ENCODE measurements at places on chromosomes 7 and 10.

DNA sequence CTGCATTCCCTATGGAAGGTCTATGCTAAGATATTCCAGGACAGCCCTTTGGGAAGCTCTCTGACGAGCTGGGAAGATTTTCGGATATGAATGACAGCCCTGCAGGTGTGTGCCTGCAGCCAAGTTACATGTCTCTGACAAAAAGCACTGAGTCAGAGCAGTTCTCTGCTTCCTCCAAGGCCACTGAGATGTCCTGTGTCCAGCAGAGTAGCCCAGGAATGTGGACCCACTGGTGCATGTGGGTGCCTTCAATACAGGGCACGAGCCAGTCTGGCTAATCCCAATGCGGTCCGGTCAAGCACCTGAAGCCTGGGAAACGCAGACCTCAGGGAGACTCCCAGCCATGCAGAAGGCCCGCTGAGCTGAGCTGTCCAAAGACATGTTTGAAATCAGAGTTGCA, 565.7 kb downstream of the TCERG1L start:
- no peak for DNase-seq

DNA sequence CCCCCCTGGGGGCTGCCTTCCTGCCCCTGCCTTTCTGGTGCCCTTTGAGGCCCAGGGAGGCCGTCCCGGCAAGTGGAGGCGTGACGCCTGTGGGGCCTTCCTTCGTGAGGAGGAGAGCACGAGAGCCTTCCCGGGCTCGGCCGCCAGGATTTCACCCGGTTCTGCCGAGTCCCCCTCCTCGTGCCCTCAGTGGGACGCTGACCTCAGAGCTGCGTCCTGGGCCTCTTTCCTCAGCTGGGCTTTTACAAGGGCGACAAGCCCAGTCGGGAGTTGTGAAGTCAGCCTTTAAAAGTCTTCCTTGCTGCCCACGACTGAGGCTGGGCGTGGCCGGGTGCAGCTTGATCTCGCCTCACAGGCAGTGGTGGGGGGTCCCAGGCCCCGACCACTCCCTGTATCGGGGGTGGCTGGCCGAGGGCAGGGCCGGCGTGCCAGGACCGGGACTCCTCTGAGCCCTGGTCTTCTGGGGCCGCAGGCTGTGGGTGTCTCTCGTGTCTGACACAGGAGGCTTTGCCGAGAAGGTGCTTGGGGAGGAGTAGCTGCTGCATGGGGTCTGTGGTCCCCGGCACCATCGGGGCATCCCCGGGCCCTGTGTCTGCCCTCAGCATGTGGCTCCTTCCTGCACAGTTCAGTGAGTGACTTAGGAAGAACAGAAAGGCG, 41.8 kb downstream of the FAM20C start:
- DNase-seq: no peak

GRCh38 chr10:34384372-34384771, 430.7 kb downstream of the PARD3 start:
- DNase-seq: no peak

GRCh38 chr7:118436663-118437062, 212.2 kb downstream of the ANKRD7 start:
- no peak for DNase-seq

- no peak for DNase-seq
These were observed 562 bp downstream of the GRK5 start for GRCh38 chr10:119207713-119208552.

- DNase-seq: no peak
These were observed 4.0 kb upstream of the PLXNA4 start for GRCh38 chr7:132580277-132580676.

- no peak for DNase-seq
These were observed 256.6 kb upstream of the GLI3 start for GRCh38 chr7:42493436-42494198.

DNA sequence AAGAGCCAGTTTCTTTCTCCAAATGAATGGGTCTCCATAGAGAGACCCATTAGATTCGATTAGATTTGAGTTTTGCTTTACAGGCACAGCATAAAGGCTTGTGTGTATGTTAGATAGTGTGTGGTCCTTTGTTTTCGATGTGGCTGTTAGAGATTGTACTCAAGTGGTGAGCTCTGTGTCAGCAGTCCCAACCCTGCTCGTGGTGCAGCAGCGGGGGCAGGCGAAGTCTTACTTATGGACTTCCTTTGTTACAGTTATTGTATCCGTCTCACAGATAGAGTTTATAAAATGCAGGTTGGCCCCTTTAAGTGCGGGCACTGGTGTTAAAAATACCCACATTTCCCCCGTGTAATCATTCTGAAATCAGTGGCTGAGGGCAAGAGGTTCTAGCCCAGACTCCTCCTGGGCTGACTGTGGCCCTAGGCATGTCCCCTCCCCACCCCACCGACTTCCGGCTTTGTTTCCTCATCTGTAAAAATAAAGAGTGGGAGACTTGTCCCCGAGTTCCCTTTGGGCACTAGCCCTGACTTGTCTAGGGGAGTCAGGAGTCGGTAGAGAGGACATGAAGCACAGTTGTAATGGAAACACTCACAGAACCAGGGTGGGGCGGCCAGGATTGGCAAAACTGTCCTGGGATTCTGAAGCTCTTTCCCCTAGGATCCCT, 28.6 kb downstream of the MTURN start:
- peak; percentile 80 for DNase-seq

DNA sequence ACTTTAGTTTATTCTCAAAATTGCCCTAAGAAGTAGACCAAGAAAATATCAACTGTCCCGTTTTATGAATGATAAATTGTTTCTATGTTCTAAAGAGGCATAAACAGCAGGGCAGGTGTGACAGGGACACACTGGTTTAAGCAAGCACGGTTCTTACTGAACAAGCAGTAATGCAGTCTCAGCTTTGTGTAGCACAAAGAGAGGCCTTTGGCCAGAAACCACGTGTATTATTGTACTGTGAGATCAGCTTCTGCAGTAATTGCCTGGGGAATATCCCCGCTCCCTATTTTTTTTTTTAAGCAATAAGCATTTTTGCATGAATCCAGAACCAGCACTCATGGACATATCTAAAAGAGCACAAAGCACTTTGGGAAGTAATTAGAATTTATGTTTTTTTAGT, 255.4 kb downstream of the WDR11 start:
- no peak for DNase-seq

- no peak for DNase-seq
These were observed 11.2 kb downstream of the USP6NL start for GRCh38 chr10:11600280-11600679.

DNA sequence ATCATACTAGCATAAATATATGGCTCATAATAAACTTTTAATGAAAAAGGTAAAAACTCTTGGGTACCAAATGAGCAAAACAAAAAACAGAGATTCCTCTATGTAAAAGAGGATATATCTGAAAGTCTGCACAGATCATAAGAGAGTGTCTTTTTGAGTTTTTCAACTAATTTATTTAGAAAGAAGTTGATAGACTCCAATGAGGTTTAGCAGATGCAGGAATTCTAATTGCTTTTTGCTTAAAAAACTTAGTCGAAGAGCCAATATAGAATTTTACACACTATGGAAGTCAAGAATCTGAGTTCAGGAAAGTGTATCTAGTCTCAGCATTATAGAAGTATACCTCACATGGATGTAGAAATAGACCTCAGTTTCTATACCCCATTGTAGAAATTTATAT, 3.4 kb upstream of the MLLT10 start:
- DNase-seq: no peak

GRCh38 chr7:106874076-106874475, 9.0 kb downstream of the PIK3CG start:
- DNase-seq: no peak

DNA sequence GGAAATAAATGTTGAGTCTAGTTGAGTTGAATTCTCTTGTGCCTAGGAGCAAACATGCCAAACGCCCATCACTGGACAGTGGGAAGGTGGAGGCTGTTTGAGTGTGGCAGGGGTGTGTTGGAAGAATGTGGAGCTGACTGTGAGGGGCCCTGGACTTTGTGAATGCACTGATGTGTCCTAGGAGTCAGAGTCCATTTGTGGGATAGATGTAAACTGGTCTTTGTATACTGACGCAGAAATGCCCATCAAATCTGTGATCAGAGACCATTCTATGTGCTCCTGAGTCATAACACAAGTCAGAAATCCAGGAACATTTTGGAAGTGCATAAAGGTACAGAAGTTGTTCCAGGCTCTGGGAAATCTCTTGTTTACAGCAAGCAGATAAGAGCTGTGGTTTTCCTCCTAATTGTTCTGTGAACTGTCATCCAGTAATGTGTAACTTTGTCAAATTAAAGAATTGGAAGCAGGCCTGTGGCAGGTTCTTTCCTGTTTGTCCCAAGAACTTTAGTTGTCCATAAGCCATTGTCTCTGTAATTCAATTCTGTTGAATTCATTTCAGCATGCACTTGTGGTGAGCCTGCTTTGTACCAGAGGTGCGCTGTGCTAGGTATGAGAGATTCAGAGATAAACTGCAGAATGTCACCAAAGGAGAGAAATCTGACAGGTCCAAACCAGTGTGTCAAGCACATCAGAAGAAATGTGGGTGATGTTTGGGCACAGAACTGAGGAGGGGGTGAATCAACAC, 7.6 kb downstream of the PRXL2A start:
- no peak for DNase-seq

- no peak for DNase-seq
These were observed 351.2 kb downstream of the GFRA1 start for GRCh38 chr10:115921795-115922194.

- DNase-seq: no peak
These were observed 114.0 kb downstream of the PTPN20 start for GRCh38 chr10:47025253-47025539.

DNA sequence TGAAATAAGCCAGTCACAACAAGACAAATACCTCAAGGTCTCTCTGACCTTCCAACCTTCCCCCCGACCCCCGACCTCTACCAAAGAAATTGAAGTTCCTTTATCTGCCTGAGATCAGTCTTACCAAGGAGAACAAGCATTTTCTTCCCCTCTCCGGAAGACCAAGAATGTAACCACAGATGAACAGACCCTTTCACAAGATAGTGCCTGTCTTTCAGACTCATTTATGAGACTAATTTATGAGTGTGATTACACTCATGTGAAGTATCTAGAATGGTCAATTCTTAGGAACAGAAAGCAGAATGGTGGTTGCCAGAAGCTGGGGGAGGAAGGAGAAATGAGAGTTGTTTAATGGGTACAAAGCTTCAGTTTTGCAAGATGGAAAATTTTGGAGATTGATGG, 108.9 kb upstream of the MKLN1 start:
- no peak for DNase-seq

GRCh38 chr7:138477581-138477980, 17.5 kb downstream of the TRIM24 start:
- no peak for DNase-seq

DNA sequence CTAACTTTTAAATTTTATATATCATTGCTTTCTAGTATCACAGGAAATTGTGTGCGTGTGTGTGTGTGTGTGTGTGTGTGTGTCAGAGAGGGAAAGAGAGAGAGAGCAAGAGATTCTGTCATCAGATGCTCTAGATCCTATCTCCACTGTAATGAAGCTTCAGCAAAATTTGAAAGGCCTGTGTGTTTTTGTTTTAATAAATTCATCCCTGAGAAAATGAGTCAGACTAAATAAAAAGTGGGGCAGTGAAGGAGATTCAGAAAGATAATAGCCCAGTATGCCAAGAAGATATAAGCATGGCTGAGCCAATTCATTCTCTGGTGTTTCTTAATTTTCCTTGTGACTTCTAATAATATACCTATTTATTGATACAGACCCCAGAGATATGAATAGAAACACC, 184.2 kb upstream of the TMEM196 start:
- DNase-seq: no peak

DNA sequence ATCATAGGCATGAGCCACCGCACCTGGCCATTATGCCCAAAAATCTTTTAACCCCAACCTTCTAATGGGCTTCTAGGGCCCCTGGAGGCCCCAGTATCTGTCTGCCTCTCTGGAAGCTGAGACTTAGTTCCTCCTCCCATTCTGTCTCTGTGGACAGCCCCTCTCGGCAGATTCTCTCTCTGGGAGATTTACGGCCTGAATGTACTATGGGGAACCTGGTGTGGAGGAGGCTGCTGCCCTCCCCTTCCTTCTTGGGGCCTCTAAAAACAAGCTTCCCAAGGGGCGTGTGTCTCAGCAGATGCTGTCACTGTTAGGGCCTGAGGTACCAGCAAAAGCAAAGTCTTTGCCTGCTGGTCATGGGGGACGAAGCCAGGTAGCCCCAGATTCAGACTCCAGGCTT, 35.8 kb upstream of the PRKAR1B start:
- no peak for DNase-seq

- no peak for DNase-seq
These were observed 371.9 kb upstream of the SHH start for GRCh38 chr7:156184164-156184563.

DNA sequence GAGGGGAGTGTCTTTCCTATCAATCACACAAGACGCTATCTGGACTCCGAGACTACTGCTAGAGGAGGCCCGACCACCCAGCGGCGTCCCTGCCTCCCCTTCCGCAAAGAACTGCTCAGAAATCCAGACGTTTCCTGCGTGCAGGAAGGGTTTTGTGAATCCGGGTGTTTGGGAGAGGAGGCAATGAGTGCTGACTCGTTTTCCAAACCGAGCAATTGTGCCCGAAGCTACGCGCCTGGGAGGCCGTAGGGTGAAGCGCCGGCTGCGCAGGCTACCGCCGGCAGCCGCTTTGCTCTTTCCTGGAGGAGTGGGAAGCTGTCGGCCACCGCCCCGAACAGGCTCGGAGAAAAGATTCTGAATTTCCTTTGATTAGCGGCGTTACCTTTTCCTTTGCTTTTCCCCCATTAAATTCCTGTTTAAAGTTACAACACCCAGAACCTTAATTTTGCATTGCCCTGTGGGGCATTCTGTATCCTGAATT, 5.3 kb downstream of the VAX1 start:
- no peak for DNase-seq

- no peak for DNase-seq
These were observed 317.9 kb upstream of the NFE2L3 start for GRCh38 chr7:25834050-25834449.

DNA sequence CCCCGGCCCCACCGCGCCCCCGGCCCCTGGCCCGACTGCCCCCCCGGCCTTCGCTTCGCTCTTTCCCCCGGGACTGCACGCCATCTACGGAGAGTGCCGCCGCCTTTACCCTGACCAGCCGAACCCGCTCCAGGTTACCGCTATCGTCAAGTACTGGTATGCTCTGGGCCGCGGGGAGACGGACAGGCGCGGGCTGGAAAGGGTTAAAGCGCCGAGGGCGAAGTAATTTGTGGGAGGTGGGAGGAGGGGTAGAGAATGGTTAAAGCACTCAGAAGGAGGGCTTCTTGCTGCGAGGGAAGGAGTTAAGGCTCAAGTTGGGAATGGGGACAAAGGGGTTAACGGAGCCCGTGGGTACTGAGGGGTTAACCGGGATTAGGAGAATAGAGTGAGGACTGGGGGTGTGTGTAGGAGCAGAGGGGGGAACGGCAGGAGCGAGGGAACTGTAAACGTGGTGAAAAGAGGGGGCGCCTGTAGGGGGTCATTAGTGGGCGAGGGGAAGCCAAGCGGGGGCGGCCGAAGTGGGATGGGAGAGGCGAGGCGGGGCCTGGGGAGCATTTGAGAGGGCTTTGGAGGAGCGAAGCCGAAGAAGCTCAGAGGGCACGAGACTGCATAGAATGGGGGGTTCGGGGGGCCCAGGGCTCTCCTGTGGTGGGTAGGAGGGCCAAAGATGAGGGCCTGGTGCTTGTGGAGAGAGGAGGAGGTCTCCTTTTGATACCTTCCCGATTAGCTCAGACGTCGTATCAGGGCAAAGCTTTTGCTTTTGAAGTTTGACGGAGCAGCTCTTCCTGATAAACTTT, 605 bp downstream of the SUFU start:
- DNase-seq: no peak
